ENCODE measurements at places on chromosomes 6 and 20.

- no peak for DNase-seq
These were observed 26.8 kb upstream of the HSF2 start for GRCh38 chr6:122372647-122373046.

DNA sequence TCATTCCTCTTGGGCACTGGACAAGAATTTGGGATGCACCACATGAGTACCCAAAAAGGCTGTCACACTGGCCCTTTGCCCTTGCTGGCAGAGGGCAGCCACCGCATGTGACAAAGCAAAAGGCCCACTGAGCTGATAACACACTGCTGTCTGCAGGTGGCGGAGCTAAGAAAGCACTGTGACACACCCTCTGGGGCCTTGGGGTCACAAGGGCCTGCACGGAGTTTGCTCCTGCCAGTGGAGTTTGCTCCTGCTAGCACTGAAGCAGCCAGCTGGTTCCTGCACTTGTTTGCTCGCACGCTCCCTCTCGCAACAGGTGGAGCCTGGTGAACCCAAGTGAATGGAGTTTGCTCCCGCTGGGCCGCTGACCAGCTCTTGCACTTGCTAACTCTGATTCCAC is 132.6 kb downstream of the LCA5 start:
- no peak for DNase-seq

GRCh38 chr6:136920216-136920615 is 1.9 kb upstream of the SLC35D3 start:
- no peak for DNase-seq

- no peak for DNase-seq
These were observed 570.4 kb upstream of the GJE1 start for GRCh38 chr6:141562186-141562811.

DNA sequence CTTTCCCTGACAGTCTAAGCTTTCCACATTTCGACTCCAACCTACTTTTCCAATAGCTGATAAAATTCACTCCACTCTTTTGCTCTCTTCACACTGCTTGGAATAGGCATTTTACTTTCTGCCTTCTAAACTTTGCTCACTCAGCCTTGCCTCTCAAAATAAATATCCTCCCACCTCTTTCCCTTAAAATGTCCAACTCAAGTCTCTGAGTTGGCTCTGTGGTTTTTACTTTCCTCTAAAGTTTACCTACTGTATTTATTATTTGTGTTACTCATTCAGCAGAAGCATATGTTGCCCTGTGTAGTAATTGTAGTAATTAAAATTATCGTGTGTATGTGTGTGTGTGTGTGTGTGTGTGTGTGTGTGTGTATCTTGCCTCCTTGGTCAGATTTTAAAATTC is 20.0 kb upstream of the CDYL start:
- DNase-seq = no peak

DNA sequence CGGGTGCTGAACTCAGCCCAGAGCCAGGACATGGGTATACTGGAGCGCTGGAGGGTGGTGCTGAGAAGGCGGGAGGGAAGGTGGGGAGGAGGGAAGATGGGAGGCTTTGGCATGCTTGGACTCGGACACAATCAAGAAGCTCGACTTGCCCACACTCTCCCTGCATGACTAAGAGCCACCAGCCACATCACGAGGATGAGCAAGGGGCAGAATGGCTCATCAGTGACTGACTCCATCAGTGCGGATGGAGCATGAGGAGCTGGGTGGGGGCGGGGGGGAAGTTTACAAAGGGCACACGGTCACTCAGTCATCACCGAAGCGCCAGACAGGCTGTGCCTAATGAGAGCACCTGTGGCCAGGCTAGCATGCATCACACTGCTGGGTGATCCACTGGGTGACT is 222.8 kb downstream of the KIF16B start:
- no peak for DNase-seq

GRCh38 chr20:31515775-31516107 is 1.5 kb downstream of the HM13 start:
- no peak for DNase-seq

DNA sequence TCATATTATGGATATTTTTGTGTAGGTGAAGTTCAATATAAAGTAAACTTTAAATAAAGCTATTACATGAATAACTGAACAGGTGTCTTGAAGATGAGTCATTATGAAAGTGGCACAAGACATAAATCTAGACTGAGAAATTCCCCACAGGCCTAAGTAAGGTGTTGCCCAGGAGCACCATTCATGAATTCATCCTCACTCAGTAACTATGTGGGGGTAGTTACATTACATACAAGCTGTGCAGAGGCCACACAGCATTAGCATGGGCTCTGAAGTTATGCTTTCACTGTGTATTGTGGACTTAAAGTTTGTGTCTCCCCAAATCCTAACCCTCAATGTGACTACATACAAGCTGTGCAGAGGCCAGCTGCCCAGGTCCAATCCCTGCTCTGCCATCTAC is 65.9 kb downstream of the BCAS1 start:
- no peak for DNase-seq

DNA sequence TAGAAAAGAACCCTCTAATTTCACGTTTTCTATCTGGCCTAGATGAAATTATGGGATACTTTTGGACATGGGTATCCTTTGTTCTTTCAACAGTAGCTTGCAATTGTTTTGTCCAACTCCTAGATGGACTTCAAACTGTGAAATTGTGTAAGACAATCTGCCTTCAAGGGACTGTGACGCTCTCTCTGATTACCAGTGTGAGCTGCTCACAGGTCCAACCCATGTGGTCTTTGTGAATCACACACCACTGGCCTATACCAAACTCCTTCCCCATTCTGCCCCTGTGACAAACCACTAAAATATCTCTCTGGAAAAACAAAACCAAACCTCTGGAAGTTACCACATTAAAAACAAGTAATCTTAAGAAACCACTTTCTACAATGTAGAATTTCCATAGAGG is 59.5 kb downstream of the NINL start:
- no peak for DNase-seq

GRCh38 chr6:36053878-36054277 is 26.3 kb downstream of the MAPK14 start:
- no peak for DNase-seq

- no peak for DNase-seq
These were observed 23.3 kb downstream of the ATXN1 start for GRCh38 chr6:16737925-16738324.

DNA sequence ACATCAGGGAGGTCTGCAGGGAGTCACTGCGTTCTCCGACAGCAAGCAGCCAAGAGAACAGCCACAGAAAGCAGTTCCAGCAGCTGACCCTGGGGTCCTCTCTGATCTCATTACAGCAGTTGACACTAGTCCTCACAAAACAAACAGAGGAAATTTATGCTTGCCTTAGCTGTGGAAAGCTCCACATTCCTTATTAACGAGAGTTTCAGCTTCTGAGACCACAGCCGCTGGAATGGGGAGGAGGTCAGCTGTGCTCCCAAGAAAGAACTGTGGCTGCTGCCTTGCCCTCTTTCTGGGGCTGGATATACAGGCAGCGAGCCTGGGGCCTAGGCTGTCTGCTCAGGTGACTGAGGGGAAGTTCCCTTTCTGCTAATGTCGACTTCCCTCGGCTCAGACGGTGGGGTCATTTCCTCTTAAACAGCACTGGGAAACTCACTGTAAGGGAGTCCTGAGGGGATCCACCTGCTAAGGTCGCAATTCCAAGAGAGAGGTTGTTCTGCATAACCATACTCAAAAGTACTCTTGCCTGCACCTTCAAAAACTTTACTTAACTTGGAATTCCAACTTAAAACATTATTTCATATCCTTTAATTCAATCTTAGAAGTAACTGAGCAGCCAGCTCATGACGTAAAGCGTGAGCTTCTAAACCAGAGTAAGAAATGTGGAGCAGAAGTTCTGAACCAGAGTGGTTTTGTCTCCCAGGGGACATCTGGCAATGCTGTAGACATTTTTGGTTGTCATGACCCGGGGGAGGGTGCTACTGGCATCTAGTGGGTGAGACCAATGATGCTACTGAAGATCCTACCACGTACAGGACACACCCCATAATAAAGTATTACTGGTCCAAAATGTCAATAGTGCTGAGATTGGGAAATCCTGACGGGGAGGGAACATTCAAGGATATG is 80.3 kb downstream of the BACH2 start:
- peak; percentile 61 for DNase-seq

GRCh38 chr6:37514321-37514771 is 14.7 kb upstream of the CCDC167 start:
- no peak for DNase-seq

GRCh38 chr6:129617986-129618385 is 92.0 kb downstream of the ARHGAP18 start:
- no peak for DNase-seq

DNA sequence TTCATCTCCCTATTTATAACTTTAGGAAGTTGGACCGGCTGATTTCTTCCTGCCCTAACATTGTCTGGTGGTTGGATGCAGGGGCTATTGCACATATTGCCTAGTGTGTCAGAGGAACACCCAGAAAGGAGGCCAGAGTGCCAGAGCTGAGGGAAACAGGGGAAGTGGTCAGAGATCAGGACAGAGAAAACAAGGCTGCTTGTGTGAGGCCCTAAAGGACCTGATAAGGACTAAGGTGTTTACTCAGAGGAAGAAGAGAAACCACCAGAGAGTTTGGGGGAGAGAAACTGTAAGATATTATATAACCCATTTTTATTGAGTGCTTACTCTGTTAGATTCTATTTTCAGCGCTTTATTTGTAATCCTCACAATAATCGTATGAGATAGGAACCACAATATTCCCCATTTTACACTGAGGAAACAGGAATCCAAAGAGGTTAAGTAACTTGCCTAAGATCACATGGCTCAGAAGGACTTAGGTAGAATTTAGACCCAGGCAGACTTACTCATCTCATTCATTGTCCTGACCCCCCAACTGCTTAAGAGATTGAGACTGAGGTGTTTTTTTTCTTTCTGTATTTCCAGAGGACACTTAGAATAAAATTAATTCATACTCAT is 54.0 kb upstream of the REV3L start:
- DNase-seq = no peak

GRCh38 chr6:74018825-74019224 is 322.8 kb downstream of the CD109 start:
- no peak for DNase-seq

DNA sequence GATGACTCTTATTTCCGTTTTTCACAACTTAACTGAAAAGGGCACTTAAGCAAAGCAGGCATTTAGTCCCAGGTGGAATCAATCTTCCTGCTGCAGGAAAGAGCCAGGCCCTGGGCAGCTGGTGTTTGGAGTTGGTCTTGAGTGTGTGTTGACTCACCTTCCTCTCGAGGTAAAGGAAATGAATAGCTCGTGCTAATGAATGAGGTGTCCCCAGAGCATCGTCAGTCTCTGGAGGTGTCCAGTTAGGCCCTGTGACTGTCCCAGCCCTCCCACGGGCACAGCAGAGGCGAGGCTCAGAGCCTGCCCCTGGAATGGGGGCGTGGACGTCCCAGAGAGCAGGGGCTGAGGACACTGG is 277.7 kb downstream of the NRN1 start:
- no peak for DNase-seq

GRCh38 chr6:51166914-51167313 is 348.2 kb downstream of the TFAP2B start:
- no peak for DNase-seq

- DNase-seq = no peak
These were observed 27.9 kb upstream of the TMEM217 start for GRCh38 chr6:37285861-37286311.

DNA sequence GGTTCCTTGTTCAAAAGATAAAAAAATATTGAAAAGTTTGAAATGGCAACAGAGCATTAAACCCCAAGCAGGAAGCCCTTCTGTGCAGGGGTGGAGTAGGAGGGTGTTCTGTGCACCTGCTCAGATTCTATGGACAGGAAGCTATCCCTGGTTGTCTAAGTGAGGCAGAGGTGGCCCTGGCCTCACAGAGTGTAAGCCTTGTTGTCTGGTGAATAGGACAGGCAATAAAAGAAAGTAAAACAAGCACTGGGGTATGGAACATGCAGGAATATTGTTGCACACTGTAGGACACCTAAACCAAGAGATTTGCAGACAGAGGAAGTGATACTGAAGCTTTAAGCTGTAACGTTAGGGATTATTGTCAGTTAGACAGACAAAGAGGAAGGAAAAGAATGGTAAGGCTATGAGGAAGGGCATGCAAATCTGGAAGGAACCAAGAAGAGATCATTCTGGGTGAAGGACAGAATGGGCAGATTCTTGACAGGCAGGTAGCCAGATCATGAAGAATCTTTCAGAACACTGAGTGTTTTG is 66.8 kb downstream of the TBC1D7 start:
- no peak for DNase-seq

GRCh38 chr6:99711302-99711701 is 104.7 kb downstream of the PRDM13 start:
- no peak for DNase-seq

GRCh38 chr6:16623731-16624130 is 137.5 kb downstream of the ATXN1 start:
- DNase-seq = no peak

DNA sequence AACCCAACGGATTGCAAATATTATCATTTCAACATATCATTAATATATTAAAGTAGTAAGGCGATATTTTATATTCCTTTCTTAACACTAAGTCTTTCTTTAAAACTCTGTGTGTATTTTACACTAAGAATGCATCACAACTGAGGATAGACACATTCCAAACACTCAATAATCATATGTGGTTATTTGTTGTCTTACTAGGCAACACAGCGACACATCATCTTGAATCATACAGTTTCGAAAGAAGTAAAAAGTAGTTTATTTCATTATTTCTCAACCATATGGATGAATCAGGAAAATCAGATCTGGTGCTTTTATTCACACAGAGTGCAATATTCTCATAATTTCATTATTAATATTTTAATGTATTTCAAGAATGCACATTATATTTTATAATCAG is 662.4 kb downstream of the EPHA7 start:
- DNase-seq = no peak

DNA sequence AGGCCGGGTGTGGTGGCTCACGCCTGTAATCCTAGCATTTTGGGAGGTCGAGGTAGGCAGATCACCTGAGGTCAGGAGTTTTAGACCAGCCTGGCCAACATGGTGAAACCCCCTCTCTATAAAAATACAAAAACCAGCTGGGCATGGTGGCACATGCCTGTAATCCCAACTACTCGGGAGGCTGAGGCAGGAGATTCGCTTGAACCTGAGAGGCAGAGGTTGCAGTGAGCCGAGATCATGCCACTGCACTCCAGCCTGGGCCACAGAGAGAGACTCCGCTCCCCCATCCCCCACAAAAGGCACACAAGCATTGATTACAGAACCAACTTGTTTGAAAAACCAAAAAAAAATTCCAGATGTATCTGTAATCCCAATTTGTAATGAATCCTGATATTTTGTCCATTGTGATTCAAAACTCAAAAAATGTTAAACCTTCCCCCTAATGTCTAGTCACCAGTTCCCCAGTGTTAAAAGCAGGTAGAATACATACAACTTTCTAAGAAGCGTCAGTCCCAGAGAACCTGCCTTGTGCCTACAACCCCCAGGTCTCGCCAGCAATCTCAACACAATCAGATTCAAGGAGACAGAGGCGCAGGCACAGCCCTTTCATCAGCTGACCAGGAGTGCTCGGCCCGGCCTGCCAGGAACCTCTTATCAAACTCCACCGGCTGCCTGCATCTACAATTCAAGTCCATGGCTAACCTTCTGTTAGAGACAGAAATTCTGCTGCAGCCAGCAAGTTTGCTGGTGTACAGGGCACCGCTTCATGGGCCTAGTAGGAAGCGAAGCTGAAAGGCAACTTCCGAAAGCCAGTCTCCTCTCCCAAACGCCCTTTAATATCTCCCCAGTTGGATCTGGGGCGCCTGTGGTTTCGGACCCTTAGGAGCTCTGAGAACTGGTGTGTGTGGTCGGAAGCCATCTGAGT is 2.1 kb downstream of the EZR start:
- peak; percentile 73 for DNase-seq
